Heart left ventricle (tissue), 16 donors: ENCODE measurements at places on chromosomes 12 and 14.

GRCh38 chr12:22116376-22116775, 70.4 kb downstream of the CMAS start:
- DNase-seq, result no peak

DNA sequence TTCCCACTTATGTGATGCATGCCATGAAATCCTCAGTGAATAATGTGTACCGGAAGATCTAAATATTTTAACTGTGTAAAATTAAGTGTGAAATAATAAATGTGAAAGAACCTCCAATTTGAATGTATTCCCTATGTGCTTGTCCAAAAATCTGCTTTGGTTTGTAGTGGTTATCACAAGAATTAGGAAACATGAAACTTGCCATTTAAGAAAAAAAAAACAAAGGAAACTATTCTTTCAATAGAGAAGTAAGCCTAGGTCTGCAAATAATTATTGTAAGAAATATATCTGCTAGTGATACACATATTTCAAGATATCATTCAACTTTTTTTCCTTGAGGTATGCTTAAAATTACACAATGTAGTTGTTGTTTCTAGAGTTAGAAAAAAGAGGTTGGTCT, 500.4 kb downstream of the SLC6A15 start:
- DNase-seq, result no peak

GRCh38 chr14:26820572-26820971, 222.7 kb upstream of the NOVA1 start:
- no peak for DNase-seq

GRCh38 chr12:50765095-50765911, 1.4 kb downstream of the ATF1 start:
- DNase-seq, result no peak

DNA sequence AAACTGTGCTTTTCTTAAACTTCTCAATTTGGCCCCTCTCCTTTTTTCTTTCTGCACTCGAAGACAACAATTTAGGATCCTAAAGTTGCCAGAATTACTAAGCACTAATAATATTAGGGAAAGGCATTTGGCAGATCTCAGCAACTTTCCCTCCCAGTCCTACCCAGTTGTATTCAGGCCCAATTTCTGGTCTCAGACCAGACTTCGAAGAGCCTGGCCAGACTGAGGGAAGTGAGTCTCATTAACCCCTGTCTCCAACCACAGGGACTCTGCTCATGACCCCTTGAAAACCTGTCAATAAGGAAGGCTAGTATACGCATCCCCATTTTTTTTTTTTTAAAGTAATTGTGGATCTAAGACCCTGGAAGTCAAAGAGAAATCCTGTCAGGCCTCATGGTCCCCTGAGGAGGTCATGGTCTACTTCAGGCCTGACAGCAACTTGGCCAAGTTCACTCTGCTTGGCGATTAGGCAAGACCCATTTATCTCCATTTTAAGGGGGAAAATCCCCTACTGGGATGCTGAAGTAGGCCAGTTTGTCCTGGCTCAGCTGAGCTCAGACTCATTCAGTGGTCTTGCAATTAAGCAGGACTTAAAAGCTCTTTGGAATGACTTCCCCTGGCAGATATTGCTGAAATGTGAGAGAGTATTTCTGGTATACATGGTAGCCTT, 521.0 kb downstream of the FUT8 start:
- DNase-seq, result no peak

- no peak for DNase-seq
Measured at GRCh38 chr14:93743270-93744060, 44.8 kb downstream of the PRIMA1 start.

DNA sequence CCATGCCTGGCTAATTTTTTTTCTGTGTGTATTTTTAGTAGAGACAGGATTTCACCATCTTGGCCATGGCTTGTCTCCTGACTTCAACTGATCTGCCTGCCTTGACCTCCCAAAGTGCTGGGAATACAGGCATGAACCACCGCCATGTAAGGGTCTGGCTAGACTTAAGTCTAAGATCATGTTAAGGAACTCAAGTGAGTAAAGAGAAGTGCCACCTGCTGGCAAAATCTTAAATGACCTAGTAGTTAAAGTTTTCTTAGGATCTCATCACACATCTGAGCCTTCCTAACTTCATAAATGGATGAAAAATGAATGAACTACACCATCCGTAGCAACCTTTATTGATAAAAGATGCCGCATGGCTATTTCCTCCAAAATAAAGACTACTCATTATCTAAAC, 1.7 kb upstream of the C12orf56 start:
- no peak for DNase-seq

- DNase-seq, result no peak
Measured at GRCh38 chr14:101250336-101250947, 310.9 kb upstream of the DIO3 start.

DNA sequence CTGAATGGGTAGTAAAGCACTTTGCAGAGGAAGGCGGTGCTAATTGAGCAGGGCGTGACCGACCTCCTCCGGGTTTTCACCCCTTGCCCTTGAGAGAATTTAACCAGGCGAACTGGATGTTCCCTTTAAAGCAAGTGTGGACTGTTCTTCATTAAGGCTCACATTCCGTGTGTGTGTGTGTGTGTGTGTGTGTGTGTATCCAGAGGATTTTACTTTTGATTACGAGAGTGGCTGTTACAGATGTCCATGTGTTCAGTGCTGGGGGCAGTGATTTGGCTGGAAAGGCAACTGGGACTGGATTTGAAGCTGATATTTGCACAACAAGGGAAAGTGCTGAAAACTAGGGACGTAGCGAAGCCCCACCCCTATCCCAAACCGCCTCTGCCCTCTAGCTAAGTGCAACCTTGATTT, 2.2 kb downstream of the TMEM132C start:
- no peak for DNase-seq

GRCh38 chr12:23028158-23028802, 403.3 kb downstream of the ETNK1 start:
- no peak for DNase-seq

GRCh38 chr14:22538671-22539228, 50.3 kb downstream of the DAD1 start:
- no peak for DNase-seq

- no peak for DNase-seq
Measured at GRCh38 chr14:91392623-91393303, 24.9 kb downstream of the CCDC88C start.

- DNase-seq, result no peak
Measured at GRCh38 chr12:131370791-131371347, 340.0 kb upstream of the SFSWAP start.

GRCh38 chr14:99891900-99892299, 98.7 kb downstream of the EML1 start:
- DNase-seq, result no peak

- no peak for DNase-seq
Measured at GRCh38 chr14:23361320-23361719, 3.7 kb downstream of the EFS start.

GRCh38 chr12:115394496-115395220, 710.7 kb upstream of the TBX3 start:
- no peak for DNase-seq

DNA sequence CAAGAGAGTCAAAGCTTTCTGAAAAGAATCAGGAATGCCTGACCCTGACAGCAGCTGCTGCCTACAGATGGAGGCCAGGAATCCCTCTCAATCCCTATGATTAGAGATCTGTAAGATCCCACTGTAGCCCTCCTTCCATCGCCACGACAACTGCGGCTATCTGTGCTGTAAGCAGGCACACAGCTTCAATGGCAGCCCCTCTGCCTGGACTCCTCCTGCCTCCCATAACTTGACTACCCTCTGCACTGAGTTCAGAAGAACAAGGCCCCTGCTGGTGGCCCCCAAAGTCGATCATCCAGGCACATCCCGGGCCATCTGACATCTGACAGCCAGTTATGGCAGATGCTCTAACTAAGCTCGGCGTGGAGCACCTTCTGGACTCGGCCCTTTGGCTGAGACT, 2.9 kb downstream of the CLMN start:
- DNase-seq, result no peak

- DNase-seq, result no peak
Measured at GRCh38 chr12:47158792-47159191, 79.0 kb upstream of the AMIGO2 start.

DNA sequence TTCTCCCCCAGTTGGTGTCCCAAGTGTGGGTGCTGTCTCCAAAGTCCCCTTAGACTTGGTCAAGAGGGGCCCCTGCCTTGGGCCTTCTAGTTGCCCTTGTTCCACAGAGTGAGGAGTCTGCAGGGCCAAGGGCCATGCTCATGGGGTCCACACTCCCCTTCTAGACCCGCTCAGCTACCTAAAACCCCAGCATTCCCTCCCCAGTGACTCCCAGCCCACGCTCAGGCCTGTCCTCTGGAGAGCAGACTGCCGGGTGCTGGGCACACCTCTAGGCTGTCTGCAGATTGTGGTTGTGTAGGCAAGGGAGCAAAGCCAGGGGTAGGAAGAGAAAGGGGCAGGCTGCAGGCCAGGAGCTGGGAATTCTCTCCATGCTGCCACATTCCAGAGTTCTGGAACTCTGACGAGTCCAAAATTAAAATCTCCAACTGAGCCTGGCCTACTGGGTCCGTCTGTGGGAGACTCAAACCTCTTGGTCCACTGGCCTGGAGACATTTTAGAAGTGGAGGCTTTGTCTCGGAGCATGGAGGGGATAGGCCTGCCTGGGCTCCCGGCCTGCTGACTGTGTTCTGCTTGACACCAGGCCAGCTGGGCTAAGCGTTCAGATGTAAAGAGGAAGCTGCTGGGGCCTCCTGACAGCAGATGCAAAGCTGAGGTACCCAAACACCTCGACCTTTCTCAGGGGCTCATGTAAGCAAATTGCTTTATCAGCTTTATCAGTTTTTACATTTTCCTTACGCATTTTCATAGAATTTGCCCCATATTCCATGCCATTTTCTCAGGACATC, 13.7 kb upstream of the KRT5 start:
- no peak for DNase-seq

GRCh38 chr12:57604454-57604991, at the start of gene DTX3:
TSS of gene DTX3 (plus strand) at chr12:57604824. CDS start at chr12:57606518, 1,694 bp downstream.
- DNase-seq, result peak; percentile 67

GRCh38 chr12:116558280-116559161, 660 bp upstream of the MAP1LC3B2 start:
- DNase-seq, result no peak

DNA sequence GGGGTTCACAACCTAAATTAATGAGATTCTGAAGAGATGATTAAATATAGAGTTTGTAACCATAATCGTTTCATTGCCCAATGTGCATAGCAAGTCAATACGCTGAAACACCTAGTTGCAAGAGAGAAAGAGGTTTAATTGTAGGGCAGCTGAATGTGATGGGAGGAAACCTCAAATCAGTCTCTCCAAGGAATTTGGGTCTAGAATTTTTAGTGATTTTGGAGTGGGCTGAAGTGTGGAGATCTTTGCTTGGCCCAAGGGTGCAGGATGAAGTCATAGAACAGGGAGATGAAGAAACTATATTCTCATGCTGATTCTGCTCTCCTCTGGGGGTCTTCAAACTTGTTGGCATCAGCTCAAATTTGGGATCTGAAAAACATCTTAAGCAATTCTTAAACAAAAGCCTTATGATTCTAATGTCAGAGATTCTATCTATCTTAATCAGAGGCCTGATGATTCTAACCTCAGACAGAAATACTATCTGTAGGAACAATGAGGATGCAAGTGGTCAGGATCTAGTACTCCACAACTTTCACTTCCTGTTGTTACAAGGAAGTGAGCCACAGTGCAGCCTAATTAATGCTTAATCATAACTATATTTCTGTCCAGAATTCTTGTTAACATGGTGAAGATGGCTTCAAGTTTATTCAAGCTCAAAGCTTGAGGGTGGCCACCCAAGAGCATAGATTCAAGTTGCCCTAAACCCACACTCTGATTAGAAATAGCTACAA, 80.2 kb upstream of the FUT8 start:
- no peak for DNase-seq

- no peak for DNase-seq
Measured at GRCh38 chr12:74741112-74741511, 203.5 kb downstream of the ATXN7L3B start.

DNA sequence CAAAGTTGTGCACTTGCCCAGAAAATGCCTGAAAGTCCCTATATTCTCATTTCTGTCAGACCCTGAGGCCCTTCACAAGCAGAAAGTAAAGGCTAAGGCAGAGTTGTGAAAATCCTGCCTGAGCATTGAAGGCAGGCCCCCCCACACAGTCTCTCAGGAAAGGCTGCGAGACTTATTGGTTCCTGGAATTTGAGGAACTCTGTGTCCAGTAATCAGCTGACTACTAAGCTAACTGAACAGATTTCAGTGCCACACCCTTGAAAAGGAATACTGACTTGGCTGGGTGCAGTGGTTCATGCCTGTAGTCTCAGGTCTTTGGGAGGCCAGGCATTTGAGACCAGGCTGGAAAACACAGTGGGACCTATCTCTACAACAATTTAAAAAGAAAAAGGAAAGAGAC, 21.1 kb upstream of the PPP2R5E start:
- peak; percentile 35 for DNase-seq

DNA sequence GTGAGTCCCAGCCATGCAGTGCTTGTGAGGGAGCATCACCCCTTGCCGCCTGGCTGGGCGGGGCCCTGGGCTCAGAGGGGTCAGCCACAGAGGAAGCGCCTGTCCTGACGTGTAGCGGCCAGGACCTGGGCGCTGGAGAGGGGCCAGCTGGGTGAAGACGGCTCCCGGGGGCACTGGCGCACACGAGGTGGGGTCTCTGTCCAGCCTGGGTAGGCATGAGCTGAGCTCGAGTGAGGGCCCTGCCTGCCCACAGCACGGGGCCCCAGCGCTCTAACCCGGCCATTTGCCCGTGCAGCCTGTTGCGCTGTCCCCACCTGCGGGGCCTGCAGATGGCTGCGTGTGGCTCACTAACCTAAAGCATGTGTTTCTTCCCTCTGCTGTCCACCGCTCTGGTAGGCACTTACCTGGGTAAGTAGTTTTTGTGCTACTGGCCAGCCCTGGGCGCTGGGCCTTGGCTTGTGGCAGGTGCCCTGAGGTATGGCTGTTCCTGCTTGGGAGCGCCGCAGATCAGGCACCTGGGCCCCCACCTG, 6.6 kb upstream of the CRIP2 start:
- peak; percentile 29 for DNase-seq

DNA sequence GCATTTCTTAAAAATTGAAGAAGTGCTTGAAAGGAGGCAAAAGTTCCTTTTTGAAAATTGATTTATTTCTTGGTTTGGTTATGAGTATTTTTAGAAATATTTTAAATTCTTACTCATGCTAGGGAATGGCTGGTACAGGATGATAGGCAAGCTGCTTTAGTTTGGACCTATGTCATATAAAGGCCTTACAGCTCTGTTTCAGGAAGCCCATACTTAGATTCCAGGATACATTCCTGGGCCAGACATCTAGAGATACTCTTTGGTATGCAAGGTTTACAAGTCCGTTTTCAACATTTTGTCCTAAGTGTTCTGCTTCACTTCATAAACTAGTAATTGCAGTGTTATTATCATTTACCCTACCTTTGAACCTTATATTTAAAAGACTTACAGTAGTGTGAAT, 186.8 kb downstream of the FUT8 start:
- DNase-seq, result no peak

- DNase-seq, result peak; percentile 60
Measured at GRCh38 chr12:28770322-28770721, 378.8 kb upstream of the FAR2 start.

- DNase-seq, result peak; percentile 68
Measured at GRCh38 chr14:33682760-33683159, 268.1 kb downstream of the EGLN3 start.

- no peak for DNase-seq
Measured at GRCh38 chr12:98385641-98386040, 129.7 kb upstream of the TMPO start.
